ENCODE measurements at places on chromosomes 5 and 9.

DNA sequence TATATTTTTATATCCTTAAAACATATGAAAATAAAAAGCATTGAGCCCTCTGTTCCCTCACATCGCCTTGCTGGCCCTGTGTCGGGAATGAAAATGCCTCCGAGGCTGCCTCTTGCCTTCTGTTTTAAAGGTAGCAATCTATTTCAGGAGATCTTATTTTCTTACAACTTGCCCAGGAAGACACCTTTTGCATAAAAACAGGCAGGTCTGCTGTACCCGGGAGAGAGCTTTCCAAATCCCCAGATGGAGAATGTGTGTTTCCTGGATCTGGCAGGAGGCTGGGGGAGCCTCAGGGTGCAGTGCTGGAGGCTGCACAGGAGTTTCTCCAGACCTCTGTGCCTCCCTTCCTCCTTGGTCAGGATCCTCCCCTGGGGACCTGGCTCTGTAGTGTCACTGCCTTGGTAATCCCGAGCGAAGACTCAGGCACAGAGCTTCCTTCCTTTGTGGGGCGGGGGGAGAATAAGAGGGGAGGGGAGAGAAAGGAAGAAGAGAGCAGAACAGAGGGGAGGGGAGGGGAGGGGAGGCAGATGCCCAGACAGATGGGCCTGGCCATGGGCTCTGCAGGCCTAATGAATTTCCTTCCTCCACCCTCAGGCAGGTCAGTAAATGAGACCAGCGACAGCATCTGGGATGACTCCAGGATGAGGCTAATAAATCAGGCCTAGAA, 104.0 kb upstream of the BOD1 start:
- no peak for DNase-seq

DNA sequence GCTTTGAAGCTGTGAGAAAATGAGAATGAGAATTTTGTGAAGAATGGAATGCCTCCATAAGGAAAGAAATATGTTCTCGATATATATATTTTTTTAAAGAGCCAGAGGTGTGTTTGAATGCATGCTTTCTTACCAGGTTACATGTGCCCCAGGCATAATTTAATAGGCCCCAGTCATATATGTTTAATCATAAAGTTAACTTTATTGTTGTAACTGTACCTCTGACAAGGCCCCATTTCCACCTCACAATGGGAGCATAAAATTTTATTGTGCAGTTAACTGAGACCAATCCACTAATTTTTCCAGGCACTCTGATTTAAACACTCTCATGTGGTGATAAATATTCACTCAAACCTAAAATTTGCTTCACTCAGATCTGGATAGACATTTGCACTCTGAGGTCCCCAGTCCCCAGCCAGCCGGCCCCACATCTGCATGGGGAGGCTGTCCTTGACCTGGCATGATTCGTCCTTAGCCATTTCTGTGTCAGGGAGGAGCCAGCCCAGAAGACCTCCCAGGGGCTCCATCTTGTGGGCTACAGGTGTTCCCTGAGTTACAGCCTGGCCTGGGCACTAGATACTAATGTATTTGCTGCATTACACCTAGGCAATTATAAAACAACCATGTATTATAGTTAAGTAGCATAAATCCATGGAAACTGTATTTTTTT, 245.8 kb downstream of the MTRR start:
- DNase-seq: no peak

DNA sequence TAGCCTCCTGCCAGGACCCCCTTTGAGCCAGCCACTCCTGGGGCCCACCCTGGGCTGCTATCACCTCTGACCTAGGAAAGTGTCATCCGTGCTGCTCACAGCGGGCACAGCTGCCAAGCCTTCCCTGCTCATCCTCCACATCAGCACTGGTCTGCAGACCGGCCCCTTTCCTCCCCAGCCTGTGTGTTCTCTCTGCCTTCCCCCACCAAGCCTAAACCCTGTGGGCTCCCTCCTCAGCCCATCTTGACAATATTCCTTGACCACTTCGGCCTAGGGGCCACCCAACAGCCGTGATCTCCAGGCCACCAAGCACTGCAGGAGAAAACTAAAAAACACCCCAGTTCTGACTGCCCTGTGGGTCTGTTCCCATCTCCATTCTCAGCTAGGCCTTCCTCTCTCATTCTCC, 135.1 kb downstream of the DAB2IP start:
- DNase-seq: no peak

- no peak for DNase-seq
Measured at GRCh38 chr9:26311463-26311995, 581.1 kb downstream of the CAAP1 start.

DNA sequence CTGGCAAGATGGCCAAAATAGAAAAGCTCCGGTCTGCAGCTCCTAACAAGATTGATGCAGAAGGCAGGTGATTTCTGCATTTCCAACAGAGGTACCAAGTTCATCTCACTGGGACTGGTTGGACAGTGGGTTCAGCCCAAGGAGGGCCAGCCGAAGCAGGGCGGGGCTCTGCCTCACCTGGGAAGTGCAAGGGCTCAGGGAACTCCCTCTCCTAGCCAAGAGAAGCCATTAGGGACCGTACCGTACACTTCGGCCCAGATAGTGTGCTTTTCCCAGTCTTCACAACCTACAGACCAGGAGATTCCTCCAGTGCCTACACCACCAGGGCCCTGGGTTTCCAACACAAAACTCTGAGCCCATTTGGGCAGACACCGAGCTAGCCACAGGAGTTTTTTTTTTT, 277.8 kb downstream of the SLCO4C1 start:
- no peak for DNase-seq

GRCh38 chr9:124325816-124326215, 68.1 kb downstream of the NEK6 start:
- DNase-seq: no peak

DNA sequence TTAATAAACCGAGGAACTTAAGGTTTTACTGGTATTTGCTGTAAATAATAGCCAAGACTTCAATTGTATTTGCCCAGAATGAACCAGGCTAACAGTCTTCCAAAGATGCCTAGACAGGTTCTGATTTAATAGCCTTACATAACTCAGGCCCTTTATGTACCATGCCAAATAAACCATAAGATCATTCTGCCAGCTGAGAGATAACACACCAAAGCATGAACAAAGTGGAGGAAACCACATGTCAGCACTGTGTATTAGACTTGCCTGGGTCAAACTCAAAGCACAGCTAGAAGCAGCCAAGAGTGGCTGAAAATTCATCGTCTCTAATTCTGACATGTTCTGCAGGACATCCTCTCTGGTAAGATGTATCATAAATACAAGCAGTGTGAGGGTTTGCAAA, 319.3 kb upstream of the ZNF608 start:
- no peak for DNase-seq

- DNase-seq: no peak
Measured at GRCh38 chr5:42361315-42361688, 61.9 kb upstream of the GHR start.
